CD4-positive, CD25-positive, alpha-beta regulatory T cell (primary cell): ENCODE measurements at places on chromosomes 13 and 19.
A peak's percentile ranks its signal among the peaks of the same experiment; 100 is the strongest.

GRCh38 chr19:46080561-46080960 lies 39.8 kb upstream of the IGFL4 start:
- H3K27ac ChIP-seq: no peak overlapping the region
- no peak for DNase-seq
- H3K4me1 ChIP-seq: no peaks in the 10 kb centered on the region
- H3K4me3 ChIP-seq: no peak overlapping the region

GRCh38 chr13:94313926-94314325 lies 165.6 kb downstream of the DCT start:
- H3K36me3 ChIP-seq: no peaks in the 10 kb centered on the region
- H3K27ac ChIP-seq: peak overlapping the region; percentile 67
- H3K4me1 ChIP-seq: peaks cover 31% of the 10 kb centered on the region
- H3K27me3 ChIP-seq: no peaks in the 10 kb centered on the region

DNA sequence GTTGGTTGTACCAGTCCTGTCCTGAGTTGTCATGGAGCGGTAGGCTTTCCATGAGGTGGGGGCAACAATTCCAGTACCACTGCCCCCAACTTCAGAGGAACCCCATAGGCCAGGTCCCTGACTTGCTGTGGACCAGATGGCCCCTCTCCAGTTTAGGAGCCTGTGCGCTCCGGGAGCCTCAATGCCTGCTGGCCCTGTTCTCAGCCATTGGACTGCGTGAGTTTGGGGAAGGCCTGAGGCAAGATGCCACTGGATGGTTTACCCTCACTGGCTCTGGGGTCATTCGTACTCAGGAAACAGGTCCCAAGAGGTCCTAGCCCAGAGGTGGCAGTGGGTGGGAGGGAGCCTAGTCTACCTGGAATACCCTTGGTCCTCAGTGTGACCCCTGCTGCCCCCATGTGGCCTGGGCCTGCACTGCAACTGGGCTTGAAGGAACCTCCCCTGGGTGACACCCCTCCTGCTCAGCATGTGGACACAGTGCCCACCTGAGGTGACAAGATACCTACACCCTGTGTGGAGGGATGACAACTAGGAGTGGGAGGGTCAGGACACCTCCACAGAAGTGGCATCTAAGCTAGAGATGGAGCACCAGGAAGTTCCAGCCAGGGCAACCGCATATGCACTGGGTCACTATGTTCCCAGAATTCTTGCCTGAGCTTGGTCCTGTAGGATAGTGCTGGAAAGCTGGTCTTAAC lies 6.0 kb upstream of the PRR19 start:
- peaks cover 3% of the 10 kb centered on the region for H3K4me1 ChIP-seq
- no peaks in the 10 kb centered on the region for H3K27me3 ChIP-seq

DNA sequence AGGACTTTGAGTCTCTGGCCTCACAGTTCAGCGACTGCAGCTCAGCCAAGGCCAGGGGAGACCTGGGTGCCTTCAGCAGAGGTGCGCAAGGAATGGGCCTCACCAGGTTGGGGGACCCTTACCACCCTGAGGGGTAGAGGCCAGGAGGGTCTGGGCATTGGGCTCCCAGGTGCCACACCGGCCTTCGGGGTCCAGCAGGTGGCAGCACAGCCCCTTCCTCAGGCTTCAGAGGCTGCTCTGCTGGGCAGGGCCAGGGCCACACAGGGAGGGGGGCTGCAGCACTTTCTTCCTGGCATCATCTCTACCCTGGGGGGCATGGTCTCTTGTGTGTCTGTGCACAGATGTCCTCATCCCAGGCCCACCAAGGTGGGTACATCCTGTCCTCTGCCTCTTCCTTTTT lies 12.9 kb downstream of the PIN1 start:
- H3K27me3 ChIP-seq: no peaks in the 10 kb centered on the region
- peaks cover 10% of the 10 kb centered on the region for H3K4me1 ChIP-seq
- H3K27ac ChIP-seq: no peak overlapping the region
- H3K36me3 ChIP-seq: peaks cover 46% of the 10 kb centered on the region
- peak; percentile 20 for DNase-seq
- no peak overlapping the region for H3K4me3 ChIP-seq

- H3K4me3 ChIP-seq: no peak overlapping the region
- H3K36me3 ChIP-seq: no peaks in the 10 kb centered on the region
- peaks cover 8% of the 10 kb centered on the region for H3K27me3 ChIP-seq
- DNase-seq: no peak
- no peak overlapping the region for H3K27ac ChIP-seq
Measured at GRCh38 chr13:97423300-97424045, 10.5 kb upstream of the RAP2A start.
